ENCODE measurements at places on chromosomes 2 and 18.

- no peak for DNase-seq
These were observed 6.7 kb upstream of the UGT1A5 start for GRCh38 chr2:233705911-233706506.

GRCh38 chr2:17426743-17427142 is 91.5 kb downstream of the RAD51AP2 start:
- no peak for DNase-seq

GRCh38 chr2:215920244-215921100 is 92.9 kb downstream of the MREG start:
- DNase-seq: peak; percentile 68

DNA sequence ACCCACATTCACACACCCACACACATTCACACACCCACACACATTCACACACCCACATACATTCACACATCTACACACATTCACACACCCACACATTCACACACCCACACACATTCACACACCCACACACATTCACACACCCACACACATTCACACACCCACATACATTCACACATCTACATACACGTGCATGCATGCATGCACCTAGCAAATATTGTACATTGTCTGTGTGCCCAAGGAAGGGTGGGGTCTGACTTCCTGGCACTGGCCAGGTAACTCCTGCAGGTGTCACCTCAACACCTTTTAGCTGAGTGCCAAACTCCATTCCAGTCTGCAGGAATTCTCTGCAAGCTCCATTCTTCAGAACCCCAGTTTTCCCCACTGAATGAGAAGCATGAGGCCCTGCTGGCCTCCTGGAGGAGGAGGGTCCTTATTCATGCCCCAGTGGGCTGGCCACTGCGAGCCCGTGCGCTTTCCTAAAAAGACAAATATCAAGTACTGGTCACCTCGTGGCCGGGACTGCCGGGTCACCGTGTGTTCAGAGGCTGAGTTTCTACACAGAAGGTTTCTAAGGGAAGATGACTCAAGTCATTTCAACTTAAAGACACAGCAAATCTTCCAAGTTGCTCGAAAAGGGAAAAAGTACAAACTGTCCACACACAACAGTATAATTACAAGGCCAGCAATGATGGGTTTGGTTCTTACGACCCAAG is 131.5 kb downstream of the HDAC4 start:
- DNase-seq: peak; percentile 52

Measured in CD14-positive monocyte (primary cell).